ENCODE measurements at places on chromosomes 4 and X. TPM values are rescaled to one million over a fixed set of nuclear protein-coding genes. Genes with fewer than 3 reads are reported as not detected.

DNA sequence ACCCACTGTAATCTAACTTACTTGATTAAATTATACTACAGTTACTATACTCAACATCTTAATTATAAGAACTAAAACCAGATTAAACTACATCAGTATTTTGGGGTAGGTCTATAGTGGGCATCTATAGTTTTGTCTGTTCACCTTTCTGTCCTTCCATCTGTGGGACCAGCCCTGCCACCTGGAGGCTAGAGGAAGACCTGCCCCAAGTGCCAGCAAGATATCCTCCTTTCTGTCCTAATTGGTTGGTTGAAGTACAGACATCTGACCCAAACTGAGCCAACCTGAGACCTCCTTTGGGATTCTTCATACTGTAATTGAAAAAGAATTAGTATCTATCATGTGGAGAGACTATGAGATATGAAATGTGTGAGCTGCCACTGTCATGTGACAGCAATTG lies 172.2 kb upstream of the TLL1 start:
- DNase-seq: no peak

GRCh38 chr4:4919927-4920326 lies 60.5 kb downstream of the MSX1 start:
- peak; percentile 29 for DNase-seq

GRCh38 chr4:6322761-6323566 lies 53.3 kb downstream of the WFS1 start:
- DNase-seq: no peak

DNA sequence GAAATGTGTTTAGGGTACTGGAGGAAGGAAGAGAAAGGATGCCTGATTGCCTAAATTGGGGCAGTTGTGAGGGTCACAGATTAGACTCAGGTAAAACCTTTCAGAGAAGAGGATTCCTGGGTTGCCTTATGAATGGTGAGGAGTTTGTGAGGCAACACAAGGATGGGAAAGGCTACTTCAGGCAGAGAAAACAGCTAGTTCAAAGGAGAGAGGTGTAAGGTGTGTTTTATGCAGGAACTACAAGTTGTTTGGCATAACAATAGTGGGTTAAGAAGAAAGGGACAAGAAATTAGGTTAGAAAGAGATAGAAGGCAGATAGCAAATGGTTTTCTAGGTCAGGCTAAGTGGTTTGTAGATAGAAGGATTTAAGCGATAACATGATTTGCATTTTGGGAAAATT lies 75.1 kb upstream of the PGRMC2 start:
- no peak for DNase-seq

FAM149A gene
- total RNA-seq: 10.4 TPM

PAGE4 gene
- not detected for total RNA-seq

GRCh38 chr4:158282252-158282651 lies 72.0 kb downstream of the TMEM144 start:
- no peak for DNase-seq

TLR2 gene
- 44.4 TPM for total RNA-seq

DNA sequence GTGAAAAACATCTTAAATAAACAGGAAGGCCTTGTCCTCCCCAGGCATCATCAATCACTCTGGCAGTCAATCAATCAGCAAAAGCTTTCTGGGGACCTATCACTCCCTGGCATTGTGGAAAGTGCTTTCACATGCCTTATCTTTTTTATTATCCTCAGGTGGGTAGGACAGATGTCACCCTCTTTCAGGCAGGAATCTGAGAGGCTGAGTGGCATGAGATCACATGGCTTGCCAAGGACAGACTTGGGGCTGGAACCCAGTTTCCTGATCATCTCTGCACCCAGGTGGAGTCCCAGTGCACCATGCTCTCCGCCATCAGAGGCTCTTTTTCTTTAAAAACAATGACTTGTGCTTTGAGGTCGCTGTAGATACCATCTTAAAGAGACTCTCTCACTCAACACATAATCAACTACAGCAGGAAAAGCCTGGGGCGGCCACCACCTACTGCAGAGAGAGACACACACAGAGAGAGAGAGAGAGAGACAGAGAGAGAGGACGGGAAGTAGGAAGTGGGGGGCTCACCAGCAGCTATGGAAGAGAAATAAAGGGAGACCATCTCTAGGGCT lies 282.7 kb downstream of the PTTG2 start:
- DNase-seq: no peak

DNA sequence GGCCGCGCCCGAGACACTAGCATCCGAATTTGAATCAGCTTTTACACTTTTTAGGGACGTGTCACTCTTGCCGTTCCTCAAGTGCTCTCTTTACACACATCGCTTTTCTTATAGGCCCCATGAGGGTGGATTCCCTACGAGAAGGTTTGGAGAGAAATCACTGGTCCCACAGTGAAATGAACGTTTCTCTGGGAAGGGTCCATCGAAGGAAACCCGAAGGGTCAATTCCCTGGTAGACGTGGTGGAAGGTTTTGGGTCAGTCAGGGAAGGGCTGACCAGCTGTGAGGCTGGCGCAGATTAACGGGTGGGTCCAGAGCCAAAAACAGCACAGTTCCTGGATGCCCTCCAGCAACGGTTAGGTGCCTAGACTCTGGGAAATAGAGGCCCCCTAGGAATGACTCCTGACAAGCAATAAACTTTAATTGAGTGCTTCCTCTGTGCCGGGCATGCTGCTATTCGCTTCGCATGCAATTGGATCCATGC lies 35.9 kb downstream of the ETDC start:
- peak; percentile 29 for DNase-seq

DNA sequence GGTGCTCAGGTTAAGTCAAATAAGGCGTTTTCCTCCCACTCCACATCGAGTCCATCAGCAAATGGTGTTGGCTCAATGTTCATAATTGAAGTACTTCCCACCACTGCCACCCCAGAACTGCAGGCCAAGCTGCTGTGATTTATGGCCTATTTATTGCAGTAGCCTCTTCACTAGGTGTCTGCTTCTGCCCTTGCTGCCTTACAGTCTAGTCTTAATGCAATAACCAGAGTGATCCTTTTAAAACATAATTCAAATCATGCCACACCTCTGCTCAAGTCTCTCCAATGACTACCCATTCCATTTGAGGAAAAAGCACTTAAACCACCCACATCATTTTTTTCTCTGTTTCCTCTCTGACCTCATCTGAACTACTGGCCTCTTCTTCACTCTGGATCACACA lies 220.3 kb downstream of the KCNIP4 start:
- DNase-seq: no peak
